ENCODE measurements at places on chromosomes 16 and 17.

DNA sequence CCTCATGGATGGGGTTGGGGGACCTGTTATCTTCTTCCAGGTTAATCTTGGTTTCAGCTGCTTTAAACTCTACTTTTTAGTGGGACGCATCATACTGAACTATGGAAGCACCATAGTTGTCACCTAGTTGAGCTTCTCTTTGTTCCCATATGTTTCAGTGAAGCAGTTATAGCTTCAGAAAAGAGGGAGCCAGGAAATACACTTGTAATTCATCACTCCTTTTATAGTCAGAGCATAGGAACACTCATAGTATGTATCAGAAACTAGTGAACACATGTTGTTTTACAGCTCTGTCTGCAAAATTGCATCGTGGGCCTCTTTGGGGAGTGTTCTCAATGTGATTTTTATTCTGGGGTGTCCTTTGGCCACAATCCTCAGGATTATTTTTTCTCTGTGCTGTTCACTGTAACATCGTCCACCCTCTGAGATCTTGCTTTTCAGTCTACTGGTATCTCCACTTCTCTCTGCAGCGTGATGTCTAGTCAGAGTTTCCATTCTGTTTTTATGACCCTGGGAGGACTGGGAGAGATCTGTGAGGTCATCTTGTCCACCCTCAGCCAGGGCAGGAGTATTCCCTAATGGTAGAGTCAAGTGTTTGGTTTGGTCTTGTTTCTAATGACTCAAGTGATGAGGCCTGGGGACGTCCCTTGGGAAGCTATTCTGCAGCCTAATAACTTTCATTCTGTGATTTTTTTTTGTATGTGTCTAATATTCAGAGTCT lies 585.4 kb downstream of the WWOX start:
- DNase-seq = no peak

- DNase-seq = no peak
Measured at GRCh38 chr17:44152875-44153274, 11.1 kb downstream of the HROB start.

DNA sequence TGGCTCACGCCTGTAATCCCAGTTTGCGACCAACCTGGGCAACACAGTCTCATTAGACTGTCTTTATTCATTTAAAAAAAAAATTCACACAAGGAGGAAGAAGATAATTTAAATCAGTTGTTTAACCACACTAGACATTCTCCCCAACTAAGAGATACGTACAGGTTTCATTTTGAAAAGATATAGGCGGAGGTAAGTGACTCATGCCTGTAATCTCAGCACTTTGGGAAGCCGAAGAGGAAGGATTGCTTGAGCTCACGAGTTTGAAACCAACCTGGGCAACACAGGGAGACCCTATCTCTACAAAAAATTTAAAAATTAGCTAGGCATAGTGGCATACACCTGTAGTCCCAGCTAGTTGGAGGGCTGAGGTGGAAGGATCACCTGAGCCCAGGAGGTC lies 5.3 kb downstream of the CMTM4 start:
- DNase-seq = no peak

- DNase-seq = no peak
Measured at GRCh38 chr17:80706463-80706867, 161.8 kb downstream of the RPTOR start.

DNA sequence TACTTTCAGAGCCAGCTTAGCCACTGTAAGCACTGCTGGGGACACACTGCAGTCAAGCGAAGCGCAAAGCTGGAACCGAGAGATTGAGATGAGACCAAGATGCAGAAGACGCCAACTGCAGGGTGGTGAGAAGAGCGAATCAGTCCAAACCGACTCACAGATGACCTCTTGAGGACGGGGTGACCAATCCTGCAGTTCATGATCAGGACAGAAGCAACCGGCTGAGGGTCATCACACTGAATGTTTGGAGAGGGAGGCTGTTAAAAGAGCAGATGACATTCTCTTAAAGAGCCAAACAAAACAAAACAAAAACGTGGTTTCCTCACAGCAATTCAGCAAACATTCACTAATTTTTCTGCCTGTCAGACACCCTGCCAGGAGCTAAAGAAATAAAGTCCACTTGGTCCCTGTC lies 8.5 kb downstream of the HASPIN start:
- no peak for DNase-seq

DNA sequence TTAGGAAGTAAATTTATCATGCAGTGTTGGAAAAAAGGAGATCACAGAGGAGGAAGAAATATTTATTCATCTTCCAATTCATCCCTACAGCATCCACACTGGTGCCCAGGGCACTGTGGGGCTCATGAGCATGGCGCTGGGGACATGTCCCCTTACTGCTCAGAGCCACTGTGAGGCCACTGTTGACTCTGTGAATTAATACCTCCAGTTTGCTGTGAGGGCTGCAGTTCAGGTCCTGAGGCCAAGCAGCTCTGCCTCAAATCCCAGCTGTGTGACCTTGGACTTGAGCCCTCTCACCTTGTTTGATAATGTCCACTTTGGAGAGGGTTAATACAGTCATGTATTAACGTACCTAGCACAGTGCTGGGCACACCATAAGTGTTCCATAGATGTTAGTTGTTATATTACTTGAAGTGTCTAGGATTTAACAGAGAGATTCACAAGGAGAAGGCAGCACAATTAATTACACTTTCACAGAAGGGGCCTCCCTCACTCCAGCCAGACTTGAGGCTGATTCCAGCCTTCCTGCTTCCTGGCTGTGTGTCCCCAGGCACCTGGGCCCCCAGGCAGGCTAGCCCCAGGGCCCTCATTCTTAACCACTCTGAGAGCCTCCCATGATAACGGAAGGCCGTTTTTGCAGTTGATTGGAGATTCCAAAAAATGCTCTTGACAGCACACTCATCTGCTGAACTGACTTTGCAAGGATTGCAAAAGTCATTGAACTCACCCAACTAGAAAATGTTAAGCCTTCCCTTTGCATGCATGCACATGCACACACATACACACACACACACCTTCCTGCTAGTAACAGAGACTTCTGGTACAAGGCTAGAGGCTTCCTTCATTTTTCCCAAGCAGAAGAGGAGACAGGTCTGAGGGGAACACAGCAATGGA lies 29.4 kb downstream of the KATNIP start:
- DNase-seq = no peak
